ENCODE measurements at places on chromosomes 4 and X.
A peak's percentile ranks its signal among the peaks of the same experiment; 100 is the strongest.

DNA sequence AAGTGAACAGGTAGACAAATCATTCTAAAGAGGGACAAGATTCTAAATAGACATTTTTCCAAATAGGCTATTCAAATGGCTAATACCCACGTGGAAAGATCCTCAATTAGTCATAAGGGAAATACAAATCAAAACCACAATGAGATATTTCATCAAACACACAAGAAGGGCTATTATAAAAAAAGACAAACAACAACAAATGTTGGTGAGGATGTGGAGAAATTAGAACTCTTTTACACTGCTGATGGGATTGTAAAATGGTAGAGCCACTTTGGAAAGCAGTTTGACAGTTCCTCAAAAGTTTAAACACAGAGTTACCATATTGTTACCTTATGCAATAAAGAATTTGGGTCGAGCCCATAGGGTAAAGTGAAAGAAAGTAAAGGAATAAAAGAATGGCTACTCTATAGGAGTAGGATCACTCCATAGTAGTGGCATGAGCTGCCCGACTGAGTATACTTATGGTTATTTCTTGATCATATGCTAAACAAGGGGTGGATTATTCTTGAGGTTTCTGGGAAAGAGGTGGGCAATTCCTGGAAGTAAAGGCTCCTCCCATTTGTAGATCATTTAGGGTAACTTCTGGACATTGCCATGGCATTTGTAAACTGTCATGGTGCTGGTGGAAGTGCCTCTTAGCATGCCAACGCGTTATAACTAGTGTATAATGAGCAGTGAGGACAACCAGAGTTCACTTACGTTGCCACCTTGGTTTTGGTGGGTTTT is 58.9 kb upstream of the FAM9C start:
- DNase-seq: no peak

- no peak for DNase-seq
Measured at GRCh38 chrX:479273-479981, 92.7 kb upstream of the PPP2R3B start.

- DNase-seq: no peak
Measured at GRCh38 chr4:2866160-2866861, 22.7 kb downstream of the ADD1 start.

- DNase-seq: peak; percentile 90
Measured at GRCh38 chr4:99949999-99950912, at the start of gene H2AZ1. H2AZ1 (minus strand) TSS chr4:99950275; CDS start chr4:99950170, 105 bp downstream.

DNA sequence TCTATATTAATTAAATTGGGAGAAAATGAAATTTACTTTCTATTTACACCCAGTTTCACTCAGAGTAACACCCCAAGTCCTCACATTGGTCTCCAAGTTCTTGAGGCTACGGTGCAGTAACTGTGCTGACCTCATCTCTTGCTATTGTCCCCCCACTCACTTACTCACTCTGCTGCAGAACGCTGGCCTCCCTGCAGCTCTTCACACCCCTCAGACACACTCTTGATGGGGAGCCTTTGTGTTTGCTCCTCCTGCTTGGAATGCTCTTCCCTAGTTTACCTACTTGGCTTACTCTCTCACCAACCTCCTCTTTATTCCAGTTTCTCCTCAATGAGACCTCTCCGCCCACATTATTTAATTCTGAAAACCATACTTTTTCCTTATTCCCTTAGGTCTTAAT is 22.2 kb upstream of the SPARCL1 start:
- DNase-seq: no peak

- peak; percentile 78 for DNase-seq
Measured at GRCh38 chr4:7802093-7802726, 137.5 kb downstream of the AFAP1 start.

GRCh38 chr4:5757091-5757490 is 46.1 kb downstream of the EVC start:
- no peak for DNase-seq

GRCh38 chrX:55624403-55624802 is 1.2 kb downstream of the FOXR2 start:
- DNase-seq: no peak

DNA sequence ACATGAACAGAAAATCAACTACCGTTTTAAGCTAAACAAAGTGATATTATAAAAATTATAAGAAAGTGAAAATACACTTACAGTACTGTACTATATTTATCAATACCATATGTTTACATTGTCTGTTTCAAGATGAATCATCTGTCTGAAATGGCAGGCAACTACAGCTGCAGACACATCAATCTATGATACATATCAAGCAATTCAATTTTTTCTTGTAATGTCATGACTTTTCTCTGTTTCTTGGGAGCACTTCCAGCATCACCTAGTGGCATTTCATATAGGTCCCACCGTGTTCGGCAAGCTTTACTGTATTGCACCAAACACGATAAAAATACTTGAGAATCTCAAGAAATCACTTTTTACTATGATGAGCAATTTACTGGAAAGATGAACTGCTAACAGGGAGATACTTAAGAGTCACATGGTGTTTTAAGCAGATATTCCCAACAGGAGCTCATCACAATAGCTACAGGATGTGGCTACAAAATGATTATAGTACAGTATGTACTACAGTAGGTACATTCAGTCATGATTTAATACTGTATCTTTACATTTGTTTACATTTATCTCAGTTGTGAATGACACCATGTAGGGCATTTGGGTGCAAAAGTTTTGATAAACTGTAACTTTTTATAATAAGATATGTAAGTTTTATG is 207.4 kb downstream of the ADAM29 start:
- no peak for DNase-seq

DNA sequence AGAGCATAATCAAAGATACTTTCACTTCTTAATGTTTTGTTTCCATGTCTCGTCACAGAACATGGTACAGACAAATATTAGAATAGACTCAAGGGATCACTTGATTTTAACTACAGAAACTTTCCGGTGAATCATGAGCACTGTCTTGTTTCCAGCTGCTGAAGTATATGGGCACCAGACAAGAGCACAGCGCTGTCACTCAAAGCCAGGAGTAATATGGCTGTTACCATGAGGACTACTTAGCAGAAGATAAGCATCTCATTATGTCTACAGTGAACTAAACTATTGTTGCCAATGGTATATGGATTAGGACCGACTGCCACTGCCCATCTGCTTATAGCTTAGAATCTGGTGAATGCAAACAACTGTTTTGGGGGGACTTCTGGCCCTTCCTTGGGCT is 34.3 kb downstream of the MECP2 start:
- DNase-seq: no peak

GRCh38 chrX:65241059-65241721 is 264.9 kb upstream of the ZC4H2 start:
- no peak for DNase-seq

DNA sequence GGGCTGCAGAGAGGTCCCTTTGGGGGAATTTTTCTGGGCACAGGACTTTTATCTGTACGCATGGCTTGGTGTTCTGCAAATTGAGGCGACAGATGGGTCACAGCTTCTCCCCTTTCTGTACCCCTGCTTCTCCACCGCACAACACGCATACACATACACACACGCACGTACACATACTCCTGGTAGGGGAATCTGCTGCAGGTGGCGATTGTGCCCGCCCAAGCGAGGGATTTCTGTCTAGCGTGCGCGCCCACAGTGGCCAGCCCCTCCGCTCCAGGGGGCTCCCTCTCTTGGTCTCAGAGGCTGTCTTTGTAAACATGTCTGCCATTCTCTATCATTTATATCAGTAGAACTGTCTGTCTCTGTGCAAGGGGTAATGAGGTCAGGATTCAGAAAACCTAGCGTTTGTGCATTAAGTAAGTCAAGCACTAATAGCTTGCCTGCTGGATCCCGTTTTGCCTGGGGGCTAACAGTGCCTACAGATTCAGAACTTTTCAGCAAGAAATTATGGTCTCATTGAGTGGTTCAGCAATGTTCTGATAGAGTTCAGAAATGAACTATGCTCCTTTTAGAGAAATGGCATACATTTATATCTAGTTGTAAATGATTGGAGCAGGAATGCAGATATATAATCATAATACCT is 2.2 kb downstream of the GRID2 start:
- DNase-seq: no peak

GRCh38 chr4:158314756-158315487 is 104.6 kb downstream of the TMEM144 start:
- DNase-seq: no peak

DNA sequence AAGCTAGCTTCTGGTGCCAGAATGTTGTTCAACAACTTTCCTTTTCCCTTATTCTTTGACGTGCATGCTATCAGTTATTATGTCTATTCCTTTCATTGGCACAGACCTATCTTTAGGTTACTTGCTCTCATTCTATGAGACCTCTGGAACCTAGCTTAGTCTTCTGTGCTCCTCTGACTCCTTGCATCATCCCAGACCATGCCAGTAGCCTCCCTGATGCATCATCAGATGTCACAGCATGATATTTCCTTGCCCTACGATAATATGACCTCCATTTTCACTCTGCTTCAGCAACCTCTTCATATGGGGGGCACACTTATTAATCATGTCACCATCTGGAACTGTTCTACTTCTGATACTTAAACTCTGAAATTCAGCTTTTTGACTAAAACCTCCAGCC is 37.2 kb downstream of the CLCN5 start:
- no peak for DNase-seq

GRCh38 chrX:119015407-119016237 is 41.2 kb downstream of the LONRF3 start:
- peak; percentile 42 for DNase-seq

- no peak for DNase-seq
Measured at GRCh38 chrX:156008915-156009314, 11.4 kb downstream of the IL9R start.

DNA sequence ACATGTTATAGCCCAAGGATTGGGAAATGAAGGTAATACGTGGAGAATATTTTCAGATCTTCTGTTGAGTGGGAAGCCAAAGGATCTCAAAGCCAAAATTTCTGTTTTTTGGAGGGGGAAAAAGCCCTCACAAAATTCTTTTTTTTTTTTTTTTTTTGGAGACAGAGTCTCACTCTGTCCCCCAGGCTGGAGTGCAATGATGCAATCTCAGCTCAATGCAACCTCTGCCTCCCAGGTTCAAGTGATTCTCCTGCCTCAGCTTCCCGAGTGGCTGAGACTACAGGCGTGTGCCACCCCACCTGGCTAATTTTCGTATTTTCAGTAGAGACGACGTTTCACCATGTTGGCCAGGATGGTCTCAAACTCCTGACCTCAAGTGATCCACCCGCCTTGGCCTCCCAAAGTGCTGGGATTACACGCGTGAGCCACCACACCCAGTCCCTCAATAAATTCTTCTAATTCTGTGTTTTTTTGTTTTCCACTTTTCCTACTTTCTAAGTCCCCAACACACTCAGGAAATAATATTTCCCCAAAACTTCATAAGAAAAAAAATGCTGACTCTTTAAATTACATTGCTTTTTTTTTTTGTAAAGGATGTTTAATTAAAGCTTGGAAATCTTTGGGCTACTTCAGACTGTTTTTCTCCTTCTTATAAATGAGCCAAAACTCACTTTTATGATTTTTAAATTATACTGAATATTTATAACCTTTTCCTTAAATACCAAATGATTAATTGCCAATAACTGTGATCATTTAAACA is 51.6 kb downstream of the RPS3A start:
- DNase-seq: no peak

DNA sequence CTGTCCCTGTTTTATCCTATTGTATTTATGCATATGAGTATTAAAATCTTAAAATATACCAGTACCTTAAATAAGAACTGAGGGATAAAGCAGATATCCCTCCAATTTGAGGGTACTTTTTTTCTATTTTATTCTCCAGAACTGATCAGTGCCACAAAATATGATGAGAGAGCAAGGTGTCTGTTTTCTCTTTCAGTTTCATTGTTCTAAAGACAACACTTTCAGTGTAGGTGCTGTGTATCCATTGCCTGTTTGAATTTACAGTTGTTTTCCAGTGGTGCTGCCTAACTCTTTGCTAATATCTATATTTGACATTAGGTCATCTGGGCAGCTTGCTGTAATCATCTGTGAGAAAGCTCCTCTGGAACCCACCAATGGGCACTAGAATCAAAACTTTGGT is 394.7 kb downstream of the IL1RAPL1 start:
- DNase-seq: no peak

DNA sequence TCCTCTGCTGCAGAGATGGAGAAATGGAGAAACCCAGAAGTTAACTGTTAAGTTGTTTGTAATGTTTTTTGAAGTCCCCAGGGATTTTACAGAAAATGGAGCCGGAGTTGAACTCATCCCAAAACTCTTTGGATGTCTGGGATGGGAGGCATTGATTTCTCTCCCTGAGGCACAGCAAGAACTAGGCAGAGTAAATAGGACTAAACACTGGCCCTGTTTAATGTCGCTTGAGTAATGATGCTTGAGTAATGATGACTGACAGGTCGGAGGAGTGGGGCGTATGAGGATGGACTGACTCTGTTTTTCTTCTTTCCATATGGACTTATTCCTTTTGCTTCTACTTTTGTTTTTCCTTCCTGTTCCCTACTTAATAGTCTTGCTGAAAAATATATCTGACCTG is 69.9 kb downstream of the ARHGAP10 start:
- DNase-seq: no peak

GRCh38 chr4:153808175-153808574 is 19.3 kb upstream of the SFRP2 start:
- DNase-seq: no peak

DNA sequence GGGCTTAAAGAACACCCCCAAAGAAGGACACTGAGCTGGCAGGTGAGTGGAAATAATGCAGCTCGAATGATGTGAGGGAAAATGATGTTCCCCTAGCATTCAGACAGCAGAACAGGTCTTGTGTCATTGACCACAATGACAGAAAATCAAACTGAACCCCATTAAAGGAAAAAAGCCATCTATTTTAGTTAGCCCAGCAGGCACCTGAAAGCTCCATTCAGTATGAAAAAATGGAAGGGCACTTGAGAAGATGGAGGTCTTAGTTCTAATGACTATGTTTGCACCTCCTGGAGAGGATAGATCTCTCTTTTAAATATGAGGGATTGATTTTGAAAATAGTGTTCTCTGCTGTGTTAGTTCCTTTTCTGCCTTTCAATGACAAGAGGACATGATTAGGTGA is 323.1 kb downstream of the NKX6-1 start:
- DNase-seq: no peak

DNA sequence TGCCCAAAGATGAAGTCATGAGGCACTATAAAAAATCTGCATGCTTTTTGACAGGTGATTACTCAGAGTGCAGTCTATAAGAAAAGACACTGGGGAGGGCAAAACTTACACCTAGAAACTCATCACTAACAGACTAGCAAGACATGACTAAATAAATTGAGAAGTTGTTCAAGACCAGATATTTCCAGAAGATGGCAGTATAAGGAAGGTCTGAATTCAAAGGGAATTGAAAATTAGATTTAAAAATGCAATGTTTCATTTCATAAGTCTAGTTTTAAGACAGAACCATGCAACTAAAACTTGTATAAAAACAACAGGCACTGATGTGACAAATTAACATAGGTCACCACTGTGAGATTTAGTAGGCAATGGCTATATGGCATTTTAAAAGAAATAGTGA is 232.5 kb upstream of the POF1B start:
- no peak for DNase-seq
